Hematopoietic multipotent progenitor cell treated with erythropoietin and hydrocortisone succinate and interleukin-3 and kit ligand, for 8 days (in vitro differentiated cells): ENCODE measurements at places on chromosomes 11 and 22.

DNA sequence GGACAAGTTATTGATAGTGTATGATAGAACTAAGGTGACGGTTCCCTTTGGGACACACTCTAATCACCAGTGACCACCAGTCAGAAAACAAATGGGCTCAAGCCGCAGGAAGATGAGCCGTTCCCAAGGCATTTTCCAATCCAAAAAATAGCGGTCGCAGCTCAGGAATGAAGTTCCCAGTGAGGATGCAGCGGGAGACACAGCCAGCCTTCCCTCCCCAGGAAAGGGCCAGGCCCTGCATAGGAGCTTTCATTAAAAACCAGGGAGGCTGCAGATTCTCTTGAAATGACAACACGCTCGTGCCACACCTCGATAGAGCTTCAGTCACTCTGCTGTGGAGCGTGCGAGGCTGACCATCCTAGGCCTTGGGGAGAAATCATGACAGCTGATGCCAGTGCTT lies 65.8 kb upstream of the WNT7B start:
- DNase-seq, result no peak

- DNase-seq, result no peak
Observed at GRCh38 chr11:109237636-109238035, 184.4 kb upstream of the C11orf87 start.

DNA sequence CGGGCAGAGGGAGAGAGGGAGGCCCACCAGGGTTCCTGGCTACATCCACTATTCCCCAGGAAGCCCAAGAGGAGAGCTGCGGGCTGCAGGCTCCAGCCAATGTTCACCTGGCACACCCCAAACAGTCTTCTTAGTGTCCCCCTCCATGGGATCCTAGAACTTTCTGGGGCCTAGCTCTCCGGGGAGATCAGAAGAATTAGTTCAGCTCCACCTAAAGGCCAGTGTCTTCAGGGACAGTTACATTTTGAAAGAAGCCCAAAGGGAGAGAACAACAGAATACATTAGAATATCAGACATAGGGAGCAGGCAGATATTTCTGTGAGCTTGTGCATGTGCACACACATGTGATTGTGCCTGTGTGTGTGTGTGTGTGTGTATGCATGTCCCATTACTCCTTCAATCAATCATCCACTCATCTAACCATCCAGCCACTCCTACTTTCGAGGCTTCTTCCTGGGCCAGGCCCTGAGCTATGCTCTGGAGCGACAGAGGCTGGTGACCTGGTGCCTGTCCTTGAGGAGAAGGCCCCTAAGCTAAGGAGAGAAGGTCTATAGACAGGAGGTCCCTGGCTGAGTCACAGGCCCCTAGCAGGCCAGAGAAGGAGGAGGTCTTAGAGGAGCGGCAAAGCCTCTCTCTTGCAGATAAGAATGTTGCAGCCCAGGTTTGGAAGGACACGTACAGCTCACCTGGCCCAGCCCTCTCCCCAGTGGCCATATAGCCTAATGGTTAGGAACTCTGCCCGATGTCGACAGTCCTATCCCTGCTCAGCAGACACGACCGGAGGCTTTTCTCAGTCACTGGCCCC lies 165.5 kb downstream of the DSCAML1 start:
- no peak for DNase-seq

DNA sequence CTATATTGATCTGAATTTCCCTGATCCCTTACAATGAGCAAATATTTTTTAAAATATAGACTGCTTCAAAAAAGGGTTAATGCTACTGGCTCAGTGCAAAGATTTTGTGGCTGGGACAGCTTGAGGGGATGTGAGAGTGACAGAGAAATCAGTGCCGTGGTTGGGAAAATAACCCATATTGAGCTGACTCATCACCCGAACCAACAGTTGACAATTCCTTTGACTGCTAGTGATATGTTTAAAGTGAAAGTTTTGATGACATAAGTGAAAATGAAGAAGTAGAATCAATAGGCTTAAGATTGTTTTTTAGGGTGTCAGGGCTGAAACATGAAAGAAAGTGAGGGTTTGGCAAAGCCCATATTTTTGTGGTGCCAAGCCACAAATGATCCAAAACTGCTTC lies 257.1 kb upstream of the TENM4 start:
- no peak for DNase-seq

- DNase-seq, result no peak
Observed at GRCh38 chr11:115188188-115188897, 315.9 kb downstream of the CADM1 start.

GRCh38 chr11:65456418-65456817 lies 33.8 kb downstream of the NEAT1 start:
- DNase-seq, result no peak

GRCh38 chr11:130389335-130389935 lies 39.0 kb downstream of the ADAMTS8 start:
- DNase-seq, result peak; percentile 40

DNA sequence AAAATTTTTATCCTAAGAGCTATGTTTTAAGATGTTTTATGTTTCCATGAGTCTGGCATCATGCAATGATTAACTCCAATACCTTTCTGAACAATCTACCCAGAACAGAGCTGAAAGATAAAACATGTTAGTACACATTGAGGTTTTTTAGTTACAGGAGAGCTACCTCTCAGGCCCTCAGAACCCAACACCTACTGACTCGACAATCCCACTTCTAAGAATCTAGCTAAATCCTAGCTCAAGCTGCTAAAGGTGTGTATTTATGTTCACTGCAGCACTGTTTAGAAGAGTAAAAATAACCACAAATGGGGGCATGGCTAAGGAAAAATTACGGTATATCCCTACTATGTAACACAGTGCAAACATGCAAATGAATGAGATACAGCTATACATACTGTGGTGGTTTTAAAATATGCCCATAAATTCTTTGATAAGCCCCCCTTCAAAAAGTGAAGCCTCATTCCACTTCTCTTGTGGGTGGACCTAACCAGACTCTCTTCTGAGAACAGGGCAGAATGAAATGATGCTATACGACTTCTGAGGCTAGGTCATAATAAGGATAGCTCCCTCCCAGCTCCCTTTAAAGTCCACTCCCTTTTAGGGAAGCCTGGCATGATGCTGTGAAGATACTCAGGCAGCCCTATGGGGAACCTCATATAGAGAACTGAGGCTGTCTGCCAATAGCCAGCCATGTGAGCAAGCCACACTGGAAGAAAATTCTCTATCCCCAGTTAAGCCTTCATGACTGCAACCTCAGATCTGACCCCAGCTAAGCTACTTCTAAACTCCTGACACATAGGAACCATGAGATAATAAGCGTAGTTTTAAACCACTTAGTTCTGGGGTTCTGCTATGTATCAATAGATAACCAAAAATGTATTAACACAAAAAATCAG lies 29.5 kb downstream of the TMEM123 start:
- DNase-seq, result no peak

DNA sequence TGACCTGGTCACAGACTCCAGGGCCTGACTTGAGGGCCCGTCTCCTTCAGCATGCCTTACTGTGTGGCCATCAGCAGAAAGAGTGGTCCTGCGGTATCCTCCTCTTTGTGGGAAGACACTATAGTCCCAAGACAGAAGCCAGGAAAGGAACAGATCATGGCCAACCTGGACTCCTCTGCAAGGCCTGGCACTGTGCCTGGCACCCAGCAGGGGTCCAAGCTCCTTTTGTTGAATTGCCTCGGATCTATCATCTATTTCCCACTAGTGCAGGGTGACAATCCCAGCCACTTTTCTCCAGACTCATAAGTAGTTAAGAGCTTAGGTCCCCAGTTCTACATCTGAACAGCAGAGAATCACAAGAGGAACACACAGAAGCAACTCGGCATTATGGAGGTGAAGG lies 27.0 kb downstream of the DSCAML1 start:
- no peak for DNase-seq

DNA sequence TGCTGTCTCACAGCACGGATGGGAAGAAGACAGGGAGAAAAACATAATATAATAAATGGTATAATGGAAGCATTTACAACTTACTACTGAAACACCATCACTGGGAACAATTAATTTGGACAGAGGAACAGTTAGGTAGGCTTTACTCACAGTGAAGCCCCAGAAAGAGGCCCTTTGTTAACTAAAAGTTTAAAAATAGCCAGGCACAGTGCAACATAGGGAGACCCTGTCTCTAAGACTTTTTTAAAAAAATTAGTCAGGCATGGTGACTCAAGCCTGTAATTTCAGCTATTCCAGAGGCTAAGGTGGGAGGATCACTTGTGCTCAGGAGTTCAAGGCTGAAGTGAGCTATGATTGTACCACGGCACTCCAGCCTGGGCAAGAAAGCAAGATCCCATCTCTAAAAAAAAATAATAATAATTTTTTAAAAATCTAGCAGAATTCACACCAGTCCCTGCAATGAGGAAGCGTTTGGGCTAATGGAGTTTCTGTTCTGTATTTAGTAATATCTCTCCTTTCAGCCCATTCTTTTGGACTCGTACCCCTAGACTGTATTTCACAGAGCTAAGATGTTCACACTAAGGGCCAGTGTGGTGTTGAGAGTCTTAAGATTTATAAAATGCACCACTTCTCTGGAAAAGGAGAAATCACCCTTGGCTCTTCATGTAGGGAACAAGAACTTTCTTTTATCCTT lies 275.5 kb downstream of the SOX6 start:
- no peak for DNase-seq

DNA sequence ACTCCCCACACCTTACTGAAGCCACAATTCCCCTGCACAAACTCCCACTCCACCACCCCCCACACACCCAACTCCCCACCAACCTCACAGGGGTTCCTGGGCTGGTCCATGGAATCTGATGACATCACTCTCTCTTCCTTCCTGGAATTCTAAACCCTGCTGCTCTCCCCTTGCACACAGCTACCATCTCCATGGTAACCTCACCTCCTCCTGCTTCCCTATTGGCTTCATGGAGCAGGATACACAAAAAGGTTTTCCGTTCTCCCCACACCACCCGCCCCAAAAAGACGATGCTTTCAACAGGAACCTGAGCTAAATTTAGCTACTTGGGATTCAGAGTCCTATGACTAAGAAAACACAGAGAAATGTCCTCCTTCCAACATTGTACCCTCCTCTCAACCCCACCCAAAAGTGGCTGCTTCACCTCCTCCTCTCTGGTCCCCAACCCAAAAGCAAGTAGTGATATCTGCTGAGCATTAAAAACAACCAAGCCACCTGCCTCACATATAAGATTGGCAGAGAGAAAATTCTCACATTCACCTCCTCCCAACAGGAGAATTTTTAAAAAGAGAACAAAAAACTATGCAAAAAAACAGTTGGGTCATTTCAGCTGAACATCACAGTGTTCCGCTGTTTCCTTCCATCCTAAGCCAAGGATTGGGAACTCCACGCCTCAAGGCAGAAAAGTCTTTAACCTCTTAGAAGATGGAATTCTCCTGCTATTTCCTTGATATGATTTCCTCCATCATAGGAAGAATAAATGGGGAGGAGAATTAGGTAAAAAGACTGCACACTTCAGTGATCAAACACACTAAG lies 66.9 kb downstream of the RBFOX2 start:
- DNase-seq, result no peak

GRCh38 chr11:67470337-67471002 lies 1.4 kb upstream of the TMEM134 start:
- DNase-seq, result no peak

DNA sequence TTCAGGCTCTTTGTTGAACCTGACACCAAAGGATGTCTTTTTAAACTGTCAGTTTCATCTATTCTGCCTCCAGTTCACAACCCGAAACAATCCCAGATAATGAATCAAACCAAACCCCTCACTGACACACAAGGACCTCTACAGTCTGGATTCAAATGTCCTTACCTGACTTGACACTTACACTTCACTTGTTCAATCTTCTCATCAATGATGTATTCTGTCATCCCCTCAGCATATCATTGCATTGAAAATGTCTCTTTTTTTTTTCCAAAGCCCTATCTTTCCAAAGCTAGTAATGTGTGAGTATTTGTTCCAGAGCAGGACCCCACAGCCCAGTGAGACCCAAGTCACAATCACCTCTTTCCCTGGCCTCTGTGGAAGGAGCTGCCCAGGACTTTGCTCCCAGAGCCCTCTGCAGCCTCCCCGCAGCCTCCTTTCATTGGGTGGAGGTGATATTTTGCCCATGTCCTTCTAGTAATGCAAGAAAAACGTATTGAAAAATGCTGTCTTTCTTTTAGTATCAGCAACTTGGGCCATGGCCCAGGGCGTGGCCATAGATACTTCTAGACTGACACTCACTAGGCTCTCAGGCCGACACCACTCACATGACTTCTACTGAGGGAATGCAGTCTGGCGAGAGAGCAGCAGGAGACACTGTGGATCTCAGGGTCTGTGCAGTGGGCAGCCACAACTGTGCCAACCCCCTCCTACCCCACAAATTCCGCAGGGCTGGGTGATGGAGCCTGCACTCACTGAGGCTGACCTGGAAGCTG lies 18.2 kb downstream of the RFPL3 start:
- DNase-seq, result no peak

GRCh38 chr11:3796801-3797328 lies 489 bp downstream of the NUP98 start:
- no peak for DNase-seq

GRCh38 chr22:27986937-27987336 lies 67.9 kb upstream of the PITPNB start:
- no peak for DNase-seq

GRCh38 chr11:87295237-87295636 lies 257.5 kb downstream of the TMEM135 start:
- no peak for DNase-seq

GRCh38 chr11:116579857-116580727 lies 192.7 kb downstream of the BUD13 start:
- DNase-seq, result no peak

- DNase-seq, result no peak
Observed at GRCh38 chr11:114193730-114194679, 102.2 kb upstream of the NNMT start.

DNA sequence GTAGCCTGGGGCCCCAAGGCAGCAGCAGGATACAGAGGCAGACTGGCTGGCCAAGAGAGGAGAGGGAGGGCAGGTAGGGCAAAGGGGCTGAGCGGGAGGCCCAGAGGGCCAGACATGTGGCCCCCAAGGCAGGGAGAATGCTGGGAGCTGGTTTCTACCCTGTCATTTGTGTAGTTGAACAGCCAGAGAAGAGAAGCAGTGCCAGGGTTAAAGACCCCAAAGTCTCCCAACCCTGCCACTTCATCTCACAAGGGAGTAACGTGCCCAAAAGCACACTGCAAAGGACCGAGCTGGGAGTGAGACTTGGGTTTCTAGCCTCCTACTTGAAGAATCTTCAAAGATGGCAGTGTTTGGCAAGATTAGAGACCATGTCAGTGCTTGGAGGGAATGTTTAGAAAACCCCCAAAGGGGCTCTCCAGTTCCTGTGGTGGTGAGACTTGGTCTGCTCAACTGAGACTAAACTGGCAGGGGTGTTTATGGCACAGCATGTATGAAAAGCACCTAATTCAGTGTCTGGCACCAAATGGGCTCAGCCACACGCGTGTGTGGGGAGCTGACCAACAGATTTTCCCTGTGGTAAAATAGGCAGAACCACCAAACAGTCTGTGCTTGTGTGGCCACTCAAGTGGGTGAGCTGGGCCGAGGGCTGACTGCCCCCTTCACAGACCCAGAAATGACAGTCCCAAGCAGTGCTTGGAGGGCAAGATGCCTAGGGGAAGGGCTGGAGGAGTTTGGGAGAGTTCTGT lies 68.2 kb upstream of the CLTCL1 start:
- DNase-seq, result no peak

DNA sequence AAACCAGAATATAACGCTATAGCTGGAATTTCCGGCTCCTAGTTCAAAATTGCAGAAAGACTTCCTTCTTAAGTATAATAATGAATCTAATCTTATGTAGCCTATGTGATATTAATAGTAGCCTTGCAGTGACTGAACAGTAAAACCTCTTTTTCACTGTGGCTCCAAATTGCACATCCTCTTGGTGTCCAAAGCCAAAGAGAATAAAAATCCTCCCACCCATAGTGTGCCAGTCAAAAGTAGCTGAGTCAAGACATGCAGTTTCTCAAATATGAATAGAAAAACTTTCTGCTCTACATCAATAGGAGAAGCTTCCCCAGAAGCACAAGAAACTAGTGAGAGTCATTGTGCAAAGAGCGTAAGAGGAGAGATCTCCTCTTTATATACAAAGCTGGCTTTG lies 76.0 kb upstream of the PICALM start:
- no peak for DNase-seq
